ENCODE measurements at places on chromosomes 11 and 22.

GRCh38 chr11:127242676-127243075 is 242.1 kb upstream of the KIRREL3 start:
- no peak for DNase-seq

DNA sequence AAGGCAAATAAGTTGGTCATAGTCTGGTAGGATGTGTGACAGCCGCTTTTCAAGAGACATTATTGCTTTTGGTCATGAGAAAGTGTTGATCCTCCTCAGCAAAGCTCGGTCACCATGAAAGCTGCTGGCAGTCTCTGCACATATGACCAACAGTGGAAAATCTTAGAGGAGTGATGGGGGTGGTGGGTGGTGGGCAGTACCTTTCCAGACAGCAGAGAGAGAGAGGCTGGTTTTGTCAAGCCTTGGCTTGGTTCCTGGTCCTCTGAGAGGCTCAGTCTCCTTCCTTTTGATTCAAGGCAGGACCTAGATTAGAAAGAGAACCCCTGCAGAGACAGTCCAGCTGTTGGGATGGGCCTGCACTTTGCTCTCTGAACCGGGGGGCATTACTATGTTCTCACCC is 20.0 kb upstream of the VSIG10L2 start:
- DNase-seq, result no peak

GRCh38 chr11:104668797-104669463 is 229.3 kb downstream of the CASP12 start:
- DNase-seq, result peak; percentile 80

DNA sequence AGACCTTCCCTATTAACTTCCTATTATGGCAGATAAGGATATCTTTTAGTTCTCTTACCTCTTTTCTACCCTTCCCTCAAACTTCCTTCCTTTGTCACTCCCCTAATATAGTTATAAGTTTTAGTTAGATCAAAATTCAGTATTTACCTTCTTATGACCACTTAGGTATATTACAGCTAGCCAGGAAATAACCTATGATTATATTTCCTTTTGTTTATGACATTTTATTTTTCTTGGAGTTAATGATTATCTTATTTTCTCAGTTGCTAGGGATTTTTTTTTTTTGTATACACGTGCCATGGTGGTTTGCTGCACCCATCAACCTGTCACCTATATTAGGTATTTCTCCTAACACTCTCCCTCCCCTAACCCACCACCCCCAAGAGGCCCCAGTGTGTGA is 88.2 kb upstream of the ZBED5 start:
- DNase-seq, result no peak

DNA sequence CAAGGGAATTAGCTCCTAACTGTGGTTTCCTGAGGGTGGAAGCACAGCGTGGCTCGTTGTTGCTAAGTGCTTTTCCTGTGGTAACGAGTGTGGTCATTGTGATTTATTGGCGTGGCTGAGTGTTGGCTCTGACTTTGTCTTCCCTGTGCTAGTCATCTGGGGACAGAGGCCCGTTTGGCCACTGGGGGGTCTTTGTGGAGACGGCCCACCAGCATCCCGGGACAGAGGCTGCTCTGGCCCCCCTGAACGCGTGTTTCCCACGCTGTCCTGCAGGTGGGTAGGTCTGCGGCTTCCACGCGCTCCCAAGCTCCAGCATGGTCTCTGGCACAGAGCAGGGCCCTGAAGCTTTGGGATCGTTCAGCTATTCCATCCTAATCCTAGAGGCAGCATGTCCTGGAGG is 1040.0 kb downstream of the TBC1D22A start:
- DNase-seq, result no peak

DNA sequence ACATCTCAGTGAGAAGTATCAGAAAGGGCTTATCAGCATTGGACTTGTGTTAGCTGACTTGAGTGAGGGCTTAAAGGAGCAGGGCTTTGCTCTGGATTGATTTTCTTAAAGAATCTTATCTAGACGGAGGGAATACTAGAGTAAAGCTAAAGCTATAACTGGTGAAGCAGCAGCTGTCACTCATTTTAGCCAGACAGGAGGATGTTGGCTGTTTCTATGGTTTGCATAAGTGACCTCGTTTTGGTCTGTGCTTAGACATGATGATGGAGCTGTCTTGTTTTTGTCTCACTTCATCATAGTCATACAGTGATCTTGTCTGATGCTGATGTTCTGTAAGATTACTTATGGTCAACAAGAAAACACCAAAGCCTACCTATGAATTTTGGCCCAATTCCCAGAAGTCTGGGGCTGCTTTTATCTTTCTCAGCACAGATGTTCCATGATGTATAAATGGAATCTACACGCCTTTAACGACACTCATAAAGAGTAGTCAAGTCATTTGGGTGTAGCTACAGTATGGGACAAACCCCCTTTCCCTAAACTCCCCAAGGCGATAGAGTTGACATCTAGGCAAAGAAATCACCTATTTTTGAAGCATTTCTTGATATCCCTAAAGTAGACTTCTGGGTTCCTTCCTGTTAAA is 77.5 kb upstream of the UCP3 start:
- no peak for DNase-seq

DNA sequence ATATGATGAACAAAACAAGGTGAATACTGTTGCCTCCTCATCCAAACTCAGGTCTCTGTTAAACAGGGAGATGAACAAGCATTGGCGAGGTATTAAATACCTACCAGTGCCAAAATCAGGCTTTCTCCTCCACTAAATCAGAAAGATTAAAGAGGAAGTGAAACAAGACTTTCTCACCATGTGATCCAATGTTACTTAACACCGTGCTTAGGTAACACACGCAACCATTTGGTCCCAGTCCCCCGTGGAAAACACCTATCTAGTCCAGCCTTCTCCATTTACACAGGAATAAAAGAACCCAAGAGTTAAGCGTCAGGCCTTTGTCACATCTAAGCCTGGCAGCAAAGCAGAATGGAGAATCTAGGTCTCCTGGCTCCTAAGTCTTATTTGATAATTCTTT is 34.5 kb downstream of the TENM4 start:
- no peak for DNase-seq
